H1 (cell line): ENCODE measurements at places on chromosomes 4 and X. TPM values are rescaled to one million over a fixed set of nuclear protein-coding genes. Genes with fewer than 3 reads are reported as not detected.

GRCh38 chrX:20527558-20528011 lies 260.9 kb upstream of the RPS6KA3 start:
- no peak for DNase-seq
- H3K27me3 ChIP-seq = no peaks in the 10 kb centered on the region

- no peaks in the 10 kb centered on the region for H3K4me1 ChIP-seq
- H3K27ac ChIP-seq = no peak overlapping the region
- no peak overlapping the region for H3K4me3 ChIP-seq
- H3K36me3 ChIP-seq = no peaks in the 10 kb centered on the region
Measured at GRCh38 chr4:76090241-76090691, 15.8 kb downstream of the ART3 start.

- H3K27ac ChIP-seq = no peak overlapping the region
- H3K36me3 ChIP-seq = no peaks in the 10 kb centered on the region
- no peak for DNase-seq
- H3K4me1 ChIP-seq = no peaks in the 10 kb centered on the region
Measured at GRCh38 chr4:814312-814850, 11.5 kb downstream of the CPLX1 start.

GRCh38 chr4:82284858-82285805 lies 88.7 kb downstream of the HNRNPD start:
- peak overlapping the region; percentile 38 for H3K4me3 ChIP-seq
- H3K27ac ChIP-seq = no peak overlapping the region
- no peaks in the 10 kb centered on the region for H3K27me3 ChIP-seq
- H3K36me3 ChIP-seq = no peaks in the 10 kb centered on the region
- DNase-seq = peak; percentile 95

GRCh38 chr4:162557516-162558106 lies 393.8 kb upstream of the FSTL5 start:
- no peaks in the 10 kb centered on the region for H3K36me3 ChIP-seq
- no peaks in the 10 kb centered on the region for H3K4me1 ChIP-seq
- H3K27ac ChIP-seq = no peak overlapping the region
- no peaks in the 10 kb centered on the region for H3K27me3 ChIP-seq

- H3K36me3 ChIP-seq = no peaks in the 10 kb centered on the region
- no peak overlapping the region for H3K27ac ChIP-seq
- no peak for DNase-seq
- H3K27me3 ChIP-seq = no peaks in the 10 kb centered on the region
- H3K4me3 ChIP-seq = no peak overlapping the region
Measured at GRCh38 chrX:129695937-129696336, 41.2 kb upstream of the APLN start.

DNA sequence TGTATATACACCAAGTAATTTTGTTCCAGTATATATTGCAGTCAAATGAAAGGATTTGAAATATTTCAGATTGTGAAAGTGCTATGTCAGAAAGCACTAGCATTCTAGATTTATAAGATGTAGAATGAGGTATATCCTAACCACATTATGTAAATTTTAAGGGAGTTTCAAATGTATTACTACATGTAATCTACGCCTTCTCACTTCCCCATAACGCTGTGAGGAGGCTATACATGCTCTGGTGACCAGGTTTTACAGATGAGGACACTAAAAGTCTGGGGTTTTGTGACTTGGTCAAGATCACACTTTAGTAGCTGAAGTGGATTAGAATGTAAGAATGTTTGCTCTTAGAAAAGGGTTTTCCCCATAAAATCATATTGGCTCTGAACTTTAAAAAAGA lies 8.1 kb downstream of the ENPEP start:
- no peak overlapping the region for H3K27ac ChIP-seq
- no peak overlapping the region for H3K4me3 ChIP-seq
- DNase-seq = no peak
- no peaks in the 10 kb centered on the region for H3K27me3 ChIP-seq
- peaks cover 9% of the 10 kb centered on the region for H3K4me1 ChIP-seq

GRCh38 chr4:13881892-13882291 lies 254.4 kb upstream of the BOD1L1 start:
- H3K4me3 ChIP-seq = no peak overlapping the region
- H3K27me3 ChIP-seq = no peaks in the 10 kb centered on the region
- DNase-seq = no peak
- H3K27ac ChIP-seq = no peak overlapping the region
- no peaks in the 10 kb centered on the region for H3K4me1 ChIP-seq

GRCh38 chr4:121800638-121800960 lies 524 bp upstream of the EXOSC9 start:
- H3K27ac ChIP-seq = peak overlapping the region; percentile 96
- peaks cover 5% of the 10 kb centered on the region for H3K4me1 ChIP-seq
- peak overlapping the region; percentile 94 for H3K4me3 ChIP-seq
- H3K27me3 ChIP-seq = no peaks in the 10 kb centered on the region
- DNase-seq = no peak

DNA sequence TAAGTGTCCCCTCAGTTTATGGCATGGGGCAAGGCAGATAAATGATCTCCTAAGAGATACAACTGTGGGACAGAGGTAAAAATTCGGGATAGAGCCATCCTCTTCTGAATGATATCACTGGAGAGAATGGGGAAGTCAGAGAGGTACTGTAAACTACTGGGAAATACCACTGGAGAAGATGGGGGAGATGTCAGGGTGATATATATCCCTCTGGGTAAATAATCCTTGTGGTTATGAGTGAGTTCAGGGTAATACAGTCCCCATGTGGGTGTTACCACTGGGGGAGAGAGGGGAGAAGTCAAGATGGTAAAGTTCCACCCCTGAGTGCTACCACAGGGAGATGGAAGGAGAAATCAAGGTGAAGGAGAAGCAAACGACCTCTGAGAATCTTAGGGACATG lies 63.9 kb upstream of the ZNF81 start:
- no peaks in the 10 kb centered on the region for H3K27me3 ChIP-seq
- H3K27ac ChIP-seq = no peak overlapping the region
- no peaks in the 10 kb centered on the region for H3K4me1 ChIP-seq
- H3K36me3 ChIP-seq = no peaks in the 10 kb centered on the region

GRCh38 chrX:46257451-46257879 lies 287.8 kb downstream of the ZNF674 start:
- H3K4me3 ChIP-seq = no peak overlapping the region
- H3K27me3 ChIP-seq = no peaks in the 10 kb centered on the region; the same call in 1 of the 2 replicates
- H3K36me3 ChIP-seq = no peaks in the 10 kb centered on the region
- no peak for DNase-seq

DNA sequence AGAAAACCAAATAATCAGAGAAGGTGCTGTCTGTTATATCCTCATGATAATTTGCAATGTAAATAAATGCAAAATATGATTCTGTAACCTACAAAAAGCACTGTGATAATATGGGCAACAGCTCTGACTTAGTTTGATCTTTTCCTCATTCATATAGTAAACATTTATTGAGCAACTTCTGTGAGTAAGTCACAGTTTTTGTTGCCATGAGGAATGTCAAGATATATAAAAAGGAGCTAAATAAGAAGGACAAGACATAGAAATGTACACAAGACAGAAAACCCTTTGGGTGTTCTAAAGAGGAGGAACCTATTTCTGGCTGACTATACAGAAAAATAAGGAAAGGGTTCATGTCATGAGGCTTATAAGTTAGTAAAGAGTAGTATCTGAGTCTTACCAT lies 44.3 kb downstream of the ARSJ start:
- H3K27ac ChIP-seq = no peak overlapping the region
- H3K36me3 ChIP-seq = no peaks in the 10 kb centered on the region
- no peaks in the 10 kb centered on the region for H3K27me3 ChIP-seq
- no peak for DNase-seq
- H3K4me3 ChIP-seq = no peak overlapping the region

GRCh38 chrX:153510383-153510782 lies 7.1 kb upstream of the ATP2B3 start:
- H3K36me3 ChIP-seq = no peaks in the 10 kb centered on the region
- no peak overlapping the region for H3K27ac ChIP-seq
- no peaks in the 10 kb centered on the region for H3K27me3 ChIP-seq
- no peak overlapping the region for H3K4me3 ChIP-seq
- DNase-seq = no peak

DNA sequence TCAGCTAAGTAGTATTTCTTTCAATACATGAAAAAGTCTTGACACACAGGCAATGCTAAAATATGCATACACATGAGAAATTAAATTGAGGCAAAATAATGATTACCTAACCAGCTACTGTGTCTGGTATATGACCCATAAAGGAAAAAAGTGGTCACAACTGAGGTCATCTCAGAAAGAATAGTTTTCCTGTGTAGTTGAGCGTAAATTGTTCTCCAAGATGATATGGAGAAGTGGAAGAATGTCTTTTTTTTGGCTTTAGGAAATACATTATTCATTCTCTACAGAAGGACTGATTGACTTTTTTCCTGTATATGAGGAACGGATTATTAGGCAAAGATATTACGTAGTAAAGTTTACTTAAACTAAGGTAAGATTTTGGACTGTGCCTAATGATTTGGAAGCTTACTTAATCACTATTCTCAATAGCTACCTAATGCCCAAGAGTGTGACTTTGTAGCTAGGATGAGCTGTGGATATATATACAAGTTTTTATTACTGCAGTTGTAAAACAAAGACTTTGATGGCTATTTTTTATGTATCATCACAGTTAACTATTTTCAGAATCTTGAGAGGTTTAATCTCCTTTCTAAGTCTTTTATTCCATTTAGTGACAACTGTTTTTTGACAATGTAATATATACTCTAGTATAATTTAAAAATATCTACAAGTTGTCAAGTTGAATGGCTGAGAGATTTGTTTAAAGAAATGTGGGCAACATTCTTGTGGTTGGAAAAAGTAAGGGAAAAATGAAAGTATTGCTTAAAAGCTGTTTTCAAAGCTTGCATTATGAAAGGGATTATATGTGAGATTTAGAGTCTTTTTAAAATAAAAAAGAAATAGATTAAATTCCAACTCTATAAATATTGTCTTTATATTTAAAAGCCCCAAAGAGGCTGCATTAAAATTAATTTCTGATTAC lies 100.2 kb downstream of the PDLIM5 start:
- no peak overlapping the region for H3K27ac ChIP-seq
- no peaks in the 10 kb centered on the region for H3K27me3 ChIP-seq
- no peak for DNase-seq
- H3K4me3 ChIP-seq = no peak overlapping the region
- H3K4me1 ChIP-seq = no peaks in the 10 kb centered on the region

GRCh38 chr4:60173103-60173502 lies 1027.0 kb upstream of the ADGRL3 start:
- no peaks in the 10 kb centered on the region for H3K4me1 ChIP-seq
- H3K36me3 ChIP-seq = no peaks in the 10 kb centered on the region
- DNase-seq = no peak
- no peak overlapping the region for H3K27ac ChIP-seq
- H3K27me3 ChIP-seq = no peaks in the 10 kb centered on the region

GRCh38 chr4:8939840-8940742 lies 68.5 kb upstream of the HMX1 start:
- no peaks in the 10 kb centered on the region for H3K4me1 ChIP-seq
- no peak for DNase-seq
- H3K27me3 ChIP-seq = no peaks in the 10 kb centered on the region

- peak overlapping the region; percentile 72 for H3K4me3 ChIP-seq
- peak; percentile 19 for DNase-seq
- H3K27me3 ChIP-seq = peaks cover 5% of the 10 kb centered on the region; the same call in 1 of the 2 replicates
- H3K36me3 ChIP-seq = no peaks in the 10 kb centered on the region
- H3K27ac ChIP-seq = no peak overlapping the region
Measured at GRCh38 chr4:121156822-121157769, 7.0 kb downstream of the TNIP3 start.

GRCh38 chr4:124890522-124890921 lies 178.0 kb upstream of the ANKRD50 start:
- no peaks in the 10 kb centered on the region for H3K4me1 ChIP-seq
- no peaks in the 10 kb centered on the region for H3K36me3 ChIP-seq
- DNase-seq = no peak
- no peak overlapping the region for H3K27ac ChIP-seq
- H3K4me3 ChIP-seq = no peak overlapping the region

- peaks cover 26% of the 10 kb centered on the region for H3K27me3 ChIP-seq
- no peak within 1 kb of the TSS for H3K27ac ChIP-seq
- H3K36me3 ChIP-seq = no peaks in the 10 kb centered on the region
- H3K4me3 ChIP-seq = peak within 1 kb of the TSS; percentile 40
- no peaks in the 10 kb centered on the region; the same call in 1 of the 2 replicates for H3K4me1 ChIP-seq
Measured at GRCh38 chr4:8269535-8270417, at the start of gene HTRA3. TSS of gene HTRA3 (plus strand) at chr4:8269754. CDS start at chr4:8269969, 215 bp downstream.

GRCh38 chr4:37066159-37066558 lies 178.4 kb upstream of the NWD2 start:
- DNase-seq = no peak
- H3K36me3 ChIP-seq = no peaks in the 10 kb centered on the region
- H3K27ac ChIP-seq = no peak overlapping the region

DNA sequence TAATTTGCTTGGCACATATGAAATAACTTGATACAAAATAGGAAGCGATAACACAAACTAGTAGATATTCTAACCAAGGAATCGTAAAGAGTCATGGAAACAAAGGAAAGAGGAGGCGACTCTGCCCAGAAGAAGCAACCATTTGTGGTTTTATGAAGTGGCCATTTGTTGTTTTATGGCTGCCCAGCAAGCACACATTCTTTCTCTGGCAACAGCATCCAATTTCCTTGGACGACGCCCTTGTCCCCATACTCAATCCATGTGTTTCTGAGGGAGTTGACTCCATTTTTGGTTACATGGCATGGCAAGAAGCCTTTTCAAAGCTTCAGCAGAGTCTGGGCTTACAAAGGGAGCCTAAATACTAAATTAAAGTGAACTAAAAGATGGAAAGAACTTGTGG lies 295.1 kb downstream of the INPP4B start:
- no peak overlapping the region for H3K4me3 ChIP-seq
- H3K27ac ChIP-seq = no peak overlapping the region
- no peaks in the 10 kb centered on the region for H3K27me3 ChIP-seq
- DNase-seq = no peak

- H3K27ac ChIP-seq = no peak overlapping the region
- DNase-seq = no peak
- H3K36me3 ChIP-seq = no peaks in the 10 kb centered on the region
- no peaks in the 10 kb centered on the region for H3K4me1 ChIP-seq
Measured at GRCh38 chr4:123943976-123944375, 547.4 kb downstream of the SPRY1 start.

- H3K27me3 ChIP-seq = no peaks in the 10 kb centered on the region
- DNase-seq = no peak
- no peak overlapping the region for H3K4me3 ChIP-seq
Measured at GRCh38 chr4:27101126-27101525, 240.5 kb downstream of the STIM2 start.

DNA sequence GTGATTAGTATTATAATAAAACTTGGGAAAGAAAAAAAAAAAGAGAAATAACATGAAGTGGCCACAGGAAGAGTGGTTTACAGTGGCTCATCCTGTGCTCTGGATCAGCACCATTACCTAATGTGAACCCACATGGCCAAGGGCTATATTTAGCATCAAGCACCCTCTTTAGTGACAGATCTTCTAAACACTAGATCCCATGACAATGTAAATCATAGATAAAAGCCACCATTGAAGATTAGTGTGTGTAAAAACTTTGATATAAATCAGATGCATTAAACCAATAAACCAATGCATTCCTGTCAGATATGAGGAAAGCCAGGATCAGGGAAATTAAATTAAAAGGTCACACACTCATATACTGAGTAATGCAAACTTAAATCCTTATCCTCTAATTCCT lies 400.6 kb upstream of the MAGEB18 start:
- no peaks in the 10 kb centered on the region for H3K36me3 ChIP-seq
- no peak overlapping the region for H3K4me3 ChIP-seq
- DNase-seq = no peak
- H3K4me1 ChIP-seq = no peaks in the 10 kb centered on the region
- H3K27ac ChIP-seq = no peak overlapping the region

The ARL9 gene
- total RNA-seq = 0.31 and 0.76 TPM in 2 replicates

The KIAA0232 gene
- 23.3 TPM in 2 replicates for total RNA-seq

The SSX1 gene
- total RNA-seq = not detected in 2 replicates

The SHROOM4 gene
- 5.6 and 5.9 TPM in 2 replicates for total RNA-seq

The NKX3-2 gene
- 0.11 and 0.13 TPM in 2 replicates for total RNA-seq

The FOXR2 gene
- total RNA-seq = not detected in 2 replicates

The PAK3 gene
- total RNA-seq = 6.4 and 7.2 TPM in 2 replicates

The ZNF630 gene
- total RNA-seq = 2.2 and 2.9 TPM in 2 replicates

The CT45A1 gene
- not detected in 2 replicates for total RNA-seq

The FREM3 gene
- 0.11 TPM in 1 of 2 replicates, not detected in the other for total RNA-seq

The CHRDL1 gene
- 15.6 and 17.4 TPM in 2 replicates for total RNA-seq

The GAGE13 gene
- not detected in 2 replicates for total RNA-seq

The ENPEP gene
- total RNA-seq = 0.61 and 0.63 TPM in 2 replicates
